ENCODE measurements at places on chromosomes 2 and 18. TPM values are rescaled to one million over a fixed set of nuclear protein-coding genes. Genes with fewer than 3 reads are reported as not detected.

The ATP6V1C2 gene
- 2.5 TPM for polyA plus RNA-seq

The RAD51AP2 gene
- 0.69 TPM for polyA plus RNA-seq

The KRTCAP3 gene
- 12.0 TPM for polyA plus RNA-seq

The UGT1A6 gene
- not detected for polyA plus RNA-seq

The GALNT13 gene
- 8.8 TPM for polyA plus RNA-seq

The LRATD1 gene
- polyA plus RNA-seq, result 16.0 TPM

The TEX44 gene
- polyA plus RNA-seq, result 0.15 TPM

The FABP1 gene
- polyA plus RNA-seq, result not detected

The CDKL4 gene
- polyA plus RNA-seq, result 0.88 TPM

The PPP1R1C gene
- polyA plus RNA-seq, result 2.7 TPM

The NOSTRIN gene
- 39.0 TPM for polyA plus RNA-seq

The UPP2 gene
- polyA plus RNA-seq, result 0.56 TPM

The HAT1 gene
- 71.6 TPM for polyA plus RNA-seq

The ZC3H8 gene
- 26.8 TPM for polyA plus RNA-seq

DNA sequence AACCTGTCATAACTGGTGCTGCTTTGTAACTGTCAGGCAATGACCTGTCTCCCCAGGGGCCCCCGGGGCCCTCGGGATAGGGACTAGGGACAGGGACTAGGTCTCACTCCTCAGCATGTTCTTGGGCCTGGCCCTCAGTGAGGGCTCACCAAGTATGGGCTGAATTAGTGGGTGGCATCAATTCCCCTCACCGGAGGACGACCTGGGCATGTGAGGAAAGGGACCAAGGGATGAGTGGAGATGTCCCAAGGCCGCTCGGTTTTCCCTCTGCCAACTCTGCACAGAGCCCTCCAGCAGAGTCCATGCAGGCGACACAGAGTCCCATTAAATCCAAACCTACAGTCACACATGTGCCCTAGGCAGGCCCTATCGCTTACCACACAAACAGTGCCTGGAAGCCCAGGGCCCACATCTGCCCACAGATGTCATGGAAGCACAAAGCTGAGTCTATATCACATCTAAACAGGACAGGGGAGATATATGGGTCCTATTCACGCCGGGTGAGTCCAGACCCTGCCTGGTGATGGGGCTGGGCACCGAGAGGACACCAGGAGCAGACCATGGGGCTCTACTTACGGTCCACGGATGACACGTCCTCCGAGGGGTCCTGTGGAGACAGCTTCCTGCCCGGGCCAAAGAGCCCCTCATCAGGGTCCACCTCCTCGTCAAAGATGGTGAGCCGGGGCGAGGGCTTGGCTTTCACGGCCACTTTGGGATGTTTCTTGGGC, 26.6 kb downstream of the HS1BP3 start:
- DNase-seq, result no peak

DNA sequence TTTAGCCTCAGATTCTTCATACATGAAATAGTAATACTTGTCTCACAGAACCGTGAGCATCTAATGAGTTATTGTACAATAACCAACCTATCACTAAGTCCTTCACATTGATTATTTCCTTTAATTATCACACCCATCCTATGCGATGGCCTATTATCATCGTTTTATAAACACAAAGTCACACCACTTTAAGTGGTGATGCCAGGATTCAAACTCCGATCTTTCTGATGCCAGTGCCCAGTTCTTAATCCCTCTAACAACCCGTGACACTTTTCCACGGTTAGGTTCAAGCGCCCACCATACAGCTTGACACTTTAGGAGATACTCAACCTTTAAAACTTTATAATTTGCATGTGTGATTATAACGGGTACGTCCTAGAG, 523 bp upstream of the ALMS1 start:
- DNase-seq, result no peak

DNA sequence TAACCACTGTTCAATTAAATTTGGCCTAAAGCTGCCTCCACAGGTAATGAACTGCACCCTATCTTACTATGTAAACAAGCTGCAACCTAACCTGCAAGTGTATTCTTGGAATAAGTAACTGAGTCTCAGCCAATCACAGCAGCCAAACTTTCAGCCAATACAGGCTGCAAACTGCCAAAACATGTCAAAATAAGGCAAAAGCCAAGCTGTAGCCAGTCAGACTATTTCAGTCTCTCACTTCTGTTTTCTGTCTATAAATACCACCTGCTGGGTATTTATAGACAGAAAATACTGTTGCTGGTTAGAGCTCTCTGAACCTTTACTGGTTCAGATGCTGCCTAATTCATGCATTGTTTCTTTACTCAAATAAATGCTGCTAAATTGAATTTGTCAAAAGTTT, 14.3 kb downstream of the C2orf76 start:
- DNase-seq, result no peak

DNA sequence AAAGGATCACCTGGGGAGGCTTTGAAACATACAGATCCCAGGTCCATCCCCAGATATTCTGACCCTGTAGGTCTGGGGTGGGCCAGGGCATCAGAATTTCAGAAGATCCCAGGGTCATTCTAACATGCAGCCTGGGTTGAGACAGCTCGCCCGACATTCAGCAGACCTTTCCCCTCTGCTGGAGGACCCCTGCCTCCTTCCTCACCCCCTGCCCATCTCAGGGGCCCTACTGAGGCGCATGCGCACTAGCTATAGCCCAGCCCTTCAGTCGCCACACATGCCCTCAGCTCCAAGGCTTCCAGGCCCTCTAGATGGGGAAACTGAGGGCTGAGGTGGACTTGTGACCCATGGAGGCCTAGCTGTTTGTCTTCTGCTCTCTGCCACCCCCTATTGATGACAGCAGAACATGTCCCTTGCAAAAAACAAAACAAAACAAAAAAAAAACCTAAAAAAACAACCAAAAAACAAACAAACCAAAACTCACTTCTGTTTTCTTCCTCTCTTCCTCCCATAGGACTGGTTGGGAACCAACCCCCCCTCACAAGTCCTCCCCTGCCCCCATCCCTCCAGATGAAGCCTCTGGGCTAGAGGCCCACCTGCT, 91.3 kb downstream of the ZBTB7C start:
- no peak for DNase-seq

DNA sequence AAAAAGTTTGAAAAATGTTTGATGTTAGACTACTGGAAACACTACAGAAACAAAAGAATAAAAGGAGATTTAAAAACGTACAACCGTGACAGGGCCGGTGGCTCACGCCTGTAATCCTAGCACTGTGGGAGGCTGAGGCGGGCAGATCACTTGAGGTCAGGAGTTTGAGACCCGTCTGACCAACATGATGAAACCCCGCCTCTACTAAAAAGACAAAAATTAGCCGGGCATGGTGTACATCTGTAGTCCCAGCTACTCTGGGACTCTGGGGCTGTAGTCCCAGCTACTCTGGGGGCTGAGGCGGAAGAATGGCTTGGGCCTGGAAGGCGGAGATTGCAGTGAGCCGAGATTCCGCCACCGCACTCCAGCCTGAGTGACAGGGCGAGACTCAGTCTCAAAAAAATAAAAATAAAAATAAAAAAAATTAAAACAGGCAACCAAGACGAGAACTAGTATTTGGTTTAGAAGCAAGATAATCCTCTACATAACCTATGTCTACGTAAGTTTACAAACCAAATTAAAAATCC, 5.8 kb downstream of the SP3 start:
- DNase-seq, result no peak

DNA sequence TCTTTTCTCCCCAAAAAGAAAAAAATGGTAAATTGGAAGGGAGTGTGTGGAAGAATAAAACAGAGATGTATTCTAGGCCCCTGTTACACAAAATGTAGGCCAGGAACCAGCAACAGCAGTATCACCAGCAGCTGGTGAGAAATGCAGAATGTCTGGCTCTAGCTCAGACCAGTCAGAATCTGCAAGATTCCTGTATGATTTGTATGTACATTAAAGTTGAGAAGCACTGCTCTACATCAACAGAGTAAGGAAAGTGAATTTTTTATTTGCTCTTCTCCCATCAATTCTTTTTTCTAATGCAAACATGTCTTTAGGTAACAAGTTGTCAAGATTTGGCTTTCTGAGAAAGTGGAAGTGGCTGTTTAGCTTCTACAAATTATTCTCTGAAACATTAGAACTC, 235.4 kb upstream of the FANCL start:
- no peak for DNase-seq

- DNase-seq, result no peak
Observed at GRCh38 chr18:32899819-32900218, 127.0 kb upstream of the KLHL14 start.

DNA sequence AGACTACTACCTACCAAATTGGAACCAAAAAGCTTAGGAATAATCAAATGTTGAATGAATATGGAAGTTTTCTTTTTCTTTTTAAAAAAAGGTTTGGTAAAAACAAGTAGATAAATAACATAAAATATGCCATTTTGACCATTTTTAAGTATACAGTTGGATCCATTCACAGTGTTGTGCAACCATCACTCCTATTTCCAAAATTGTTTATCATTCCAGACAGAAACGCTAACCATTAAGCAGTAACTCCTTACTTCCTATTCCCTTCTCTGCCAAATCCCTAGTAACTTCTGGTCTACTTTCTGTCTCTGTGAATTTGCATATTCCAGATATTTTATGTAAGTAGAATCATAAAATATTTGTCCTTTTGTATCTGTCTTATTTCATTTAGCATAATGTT, 39.8 kb downstream of the CD302 start:
- no peak for DNase-seq

DNA sequence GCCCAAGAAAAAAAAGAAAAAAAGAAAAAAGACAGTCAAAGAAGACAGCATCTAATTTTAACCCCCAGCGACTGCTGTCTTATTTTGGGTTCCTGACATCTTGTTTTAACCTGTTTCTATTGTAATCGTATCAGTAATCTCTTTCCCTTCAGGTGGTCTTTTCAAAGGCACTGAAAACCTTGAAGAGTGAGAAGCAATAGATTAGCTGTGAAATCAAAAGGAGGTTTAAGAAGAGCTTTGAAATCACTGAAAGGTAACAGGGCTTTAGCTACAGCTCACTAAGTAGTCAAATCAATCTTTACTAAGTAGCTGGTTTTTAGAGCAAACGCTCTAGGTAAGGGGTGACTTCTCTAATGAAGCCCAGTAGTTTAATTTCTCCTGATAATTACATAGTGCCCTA, 5.4 kb upstream of the TANC1 start:
- DNase-seq, result no peak

DNA sequence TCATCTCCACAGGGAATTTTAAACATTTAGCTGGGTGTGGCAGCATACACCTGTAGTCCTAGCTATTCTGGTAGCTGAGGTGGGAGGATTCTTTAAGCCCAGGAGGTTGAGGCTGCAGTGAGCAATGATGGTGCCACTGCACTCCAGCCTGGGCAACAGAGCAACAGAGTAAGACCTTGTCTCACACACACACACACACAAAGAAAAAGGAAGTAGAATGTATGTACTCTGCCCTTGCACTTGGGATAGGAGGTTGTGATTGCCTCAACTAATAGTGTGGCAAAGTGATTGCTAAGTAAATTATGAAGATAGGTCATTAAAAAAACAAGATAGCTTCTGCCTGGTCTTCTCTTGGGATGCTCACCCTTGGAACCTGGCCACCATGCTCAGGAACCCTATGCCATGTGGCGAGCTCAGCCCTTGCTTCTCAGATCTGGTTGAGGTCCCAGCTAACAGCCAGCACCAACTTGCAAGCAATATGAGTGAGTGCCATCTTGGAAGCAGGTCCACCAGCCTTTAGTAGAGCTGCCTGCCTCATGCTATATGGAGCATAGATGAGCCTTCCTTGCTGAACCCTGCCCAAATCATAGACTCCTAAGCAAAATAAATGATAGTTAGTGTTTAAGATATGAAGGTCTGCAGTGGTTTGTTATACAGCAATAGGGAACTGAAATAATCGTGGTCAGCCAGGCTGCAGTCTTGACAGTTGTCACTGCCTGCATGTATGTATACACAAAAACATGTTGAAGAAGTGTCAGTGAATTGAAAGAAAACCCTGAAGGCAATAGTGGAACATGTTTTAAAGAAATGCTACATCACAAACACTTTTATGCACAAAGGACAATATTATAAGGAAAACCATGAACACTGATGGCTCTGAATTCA, 30.1 kb upstream of the PNO1 start:
- DNase-seq, result no peak

GRCh38 chr18:45724601-45725000, 620 bp downstream of the SLC14A1 start:
- DNase-seq, result no peak

GRCh38 chr2:218010140-218010983, 7.6 kb upstream of the TNS1 start:
- DNase-seq, result no peak

DNA sequence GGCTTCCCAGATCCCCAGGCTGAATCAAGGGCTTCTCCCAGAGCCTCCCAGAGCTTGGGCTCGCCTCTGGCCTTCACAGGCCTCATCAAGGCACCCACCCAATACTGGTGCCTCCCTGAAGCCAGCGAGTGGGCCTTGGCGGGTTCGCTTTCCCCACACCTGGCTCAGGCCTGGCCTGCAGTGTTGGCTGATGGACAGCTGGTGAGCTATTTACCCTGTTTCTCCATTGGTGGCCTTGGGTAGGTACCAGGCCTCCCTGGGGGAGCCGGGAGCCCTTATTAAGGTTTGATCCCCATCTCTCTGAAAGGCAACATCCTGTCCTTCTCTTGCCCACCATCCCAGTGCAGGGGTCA, 18.2 kb upstream of the DUSP2 start:
- no peak for DNase-seq

DNA sequence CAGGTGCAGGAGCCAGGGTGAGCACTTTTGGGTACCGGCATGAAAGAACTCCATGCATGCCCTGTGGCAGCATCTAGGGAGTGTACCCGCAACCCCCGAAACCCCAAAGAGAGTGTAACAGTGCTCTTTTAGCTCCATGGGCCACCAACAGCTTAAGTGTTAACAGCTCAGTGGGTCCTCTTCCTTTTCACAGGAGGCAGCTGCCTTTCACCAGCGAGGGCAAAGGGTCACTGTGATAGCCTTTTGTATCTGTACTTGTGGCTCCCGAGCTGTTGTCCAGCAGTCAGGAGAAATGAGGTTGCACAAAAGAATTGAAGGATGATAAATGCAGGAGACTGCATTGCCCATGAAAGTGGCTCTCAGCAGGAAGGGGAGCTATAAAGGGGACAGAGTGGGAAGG, 1166.3 kb upstream of the ACVR2A start:
- DNase-seq, result no peak

DNA sequence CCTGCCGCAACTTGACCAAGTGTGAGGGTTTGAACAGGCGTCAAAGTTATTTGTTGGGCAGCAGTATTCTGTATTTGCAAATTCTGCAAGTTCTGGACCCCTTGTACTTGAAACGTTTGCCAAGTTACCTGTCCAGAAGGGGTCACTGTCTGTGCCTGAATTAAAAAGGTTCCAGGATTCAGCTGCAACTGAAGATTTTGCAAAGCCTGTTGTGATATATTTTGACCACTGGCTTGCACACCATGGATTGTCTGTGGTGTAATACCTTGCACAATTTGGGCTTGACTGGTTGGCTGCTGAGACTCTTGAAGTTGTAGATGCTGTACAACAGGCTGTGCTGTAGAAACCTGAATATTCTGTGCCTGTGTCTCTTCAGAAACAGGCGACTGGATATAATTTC, 10.2 kb downstream of the SP3 start:
- no peak for DNase-seq

GRCh38 chr18:2040279-2040678, 531.0 kb downstream of the METTL4 start:
- no peak for DNase-seq
